Caco-2 (cell line): ENCODE measurements at places on chromosomes 7 and 10. TPM values are rescaled to one million over a fixed set of nuclear protein-coding genes. Genes with fewer than 3 reads are reported as not detected.

The JMJD1C gene
- 89.7 and 95.7 TPM in 2 replicates for total RNA-seq

The SPDYE11 gene
- not detected in 2 replicates for total RNA-seq

The DLX5 gene
- total RNA-seq = 0.30 TPM in 1 of 2 replicates, not detected in the other

The HYAL4 gene
- total RNA-seq = 0.14 and 0.68 TPM in 2 replicates

The IL6 gene
- total RNA-seq = not detected in 2 replicates

The NPC1L1 gene
- 5.9 and 6.5 TPM in 2 replicates for total RNA-seq

The ADGRA1 gene
- not detected in 2 replicates for total RNA-seq

The LLCFC1 gene
- not detected in 2 replicates for total RNA-seq

The CCL24 gene
- total RNA-seq = not detected in 2 replicates

The FAM237B gene
- total RNA-seq = not detected in 2 replicates

The C7orf57 gene
- not detected in 2 replicates for total RNA-seq

The PSD gene
- total RNA-seq = 2.8 and 3.8 TPM in 2 replicates

The MRPS24 gene
- total RNA-seq = 143 and 150 TPM in 2 replicates

The TFEC gene
- total RNA-seq = 38.3 and 45.1 TPM in 2 replicates

The ADAM12 gene
- not detected in 2 replicates for total RNA-seq

The SPDYE5 gene
- not detected in 2 replicates for total RNA-seq

The GIMAP2 gene
- not detected in 2 replicates for total RNA-seq

The KCNH2 gene
- 0.60 and 0.66 TPM in 2 replicates for total RNA-seq

The ANKRD61 gene
- total RNA-seq = 0.32 TPM in 1 of 2 replicates, not detected in the other

The VSTM2A gene
- total RNA-seq = not detected in 2 replicates

The RNLS gene
- 5.7 and 6.7 TPM in 2 replicates for total RNA-seq

The ASB4 gene
- total RNA-seq = not detected in 2 replicates

The HGF gene
- total RNA-seq = not detected in 2 replicates

The TMEM213 gene
- not detected in 2 replicates for total RNA-seq

The AKR1C8 gene
- not detected in 2 replicates for total RNA-seq

The ZNF800 gene
- total RNA-seq = 17.3 and 18.7 TPM in 2 replicates

The PRPS1L1 gene
- not detected in 2 replicates for total RNA-seq

The FBXL13 gene
- 0.37 and 0.43 TPM in 2 replicates for total RNA-seq

The CTAGE8 gene
- 5.7 and 6.3 TPM in 2 replicates for total RNA-seq

The CAMK1D gene
- 8.1 and 10.9 TPM in 2 replicates for total RNA-seq

The LIPM gene
- not detected in 2 replicates for total RNA-seq

The PCLO gene
- 3.8 and 4.1 TPM in 2 replicates for total RNA-seq

The SLC18A2 gene
- total RNA-seq = not detected in 2 replicates

The JCAD gene
- total RNA-seq = 10.0 and 13.0 TPM in 2 replicates

The TAS2R5 gene
- 1.7 TPM in 2 replicates for total RNA-seq

The ZPBP gene
- total RNA-seq = not detected in 2 replicates

The NANOS1 gene
- total RNA-seq = 4.6 and 5.9 TPM in 2 replicates

The SLC39A12 gene
- not detected in 2 replicates for total RNA-seq

The CYP2W1 gene
- 24.0 and 25.1 TPM in 2 replicates for total RNA-seq

The STOX1 gene
- total RNA-seq = 8.5 and 9.0 TPM in 2 replicates

The ZNF722 gene
- not detected in 2 replicates for total RNA-seq
